ENCODE measurements at places on chromosomes 12 and 14.

- no peak for DNase-seq
Observed at GRCh38 chr12:132801741-132802140, 26.9 kb downstream of the GOLGA3 start.

GRCh38 chr12:110556705-110557104 lies 26.4 kb downstream of the PPTC7 start:
- DNase-seq = no peak

DNA sequence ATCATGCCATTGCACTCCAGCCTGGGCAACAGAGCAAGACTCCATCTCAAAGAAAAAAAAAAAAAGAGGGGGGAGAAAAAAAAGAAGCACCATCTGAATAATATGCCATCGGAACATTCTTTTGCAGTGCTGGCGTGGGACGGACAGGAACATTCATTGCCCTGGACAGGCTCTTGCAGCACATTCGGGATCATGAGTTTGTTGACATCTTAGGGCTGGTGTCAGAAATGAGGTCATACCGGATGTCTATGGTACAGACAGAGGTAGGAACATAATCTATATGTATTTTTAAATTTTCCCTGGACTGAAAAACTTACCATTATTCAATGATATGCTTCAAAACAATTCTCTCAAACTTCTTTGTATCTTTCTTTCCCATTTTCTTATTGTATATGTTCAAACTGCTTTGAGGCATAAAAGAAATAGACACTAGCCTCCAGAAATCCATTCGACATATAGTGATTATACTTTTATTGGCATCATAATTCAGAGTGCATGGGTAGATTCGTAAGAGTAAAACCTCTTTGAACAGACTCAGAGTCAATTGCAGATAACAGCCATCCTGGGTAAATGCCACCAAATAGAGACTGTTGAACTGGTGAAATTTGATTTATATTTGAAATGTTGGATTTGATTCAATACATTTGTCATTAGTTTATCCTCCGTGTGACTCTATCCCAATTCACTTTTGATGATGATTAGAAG lies 199.7 kb downstream of the EPS8 start:
- DNase-seq = no peak

GRCh38 chr12:25556153-25556552 lies 3.1 kb upstream of the LMNTD1 start:
- DNase-seq = no peak

- no peak for DNase-seq
Observed at GRCh38 chr14:101844751-101845150, 83.2 kb downstream of the PPP2R5C start.

- no peak for DNase-seq
Observed at GRCh38 chr12:56792678-56793077, 29.6 kb downstream of the HSD17B6 start.

DNA sequence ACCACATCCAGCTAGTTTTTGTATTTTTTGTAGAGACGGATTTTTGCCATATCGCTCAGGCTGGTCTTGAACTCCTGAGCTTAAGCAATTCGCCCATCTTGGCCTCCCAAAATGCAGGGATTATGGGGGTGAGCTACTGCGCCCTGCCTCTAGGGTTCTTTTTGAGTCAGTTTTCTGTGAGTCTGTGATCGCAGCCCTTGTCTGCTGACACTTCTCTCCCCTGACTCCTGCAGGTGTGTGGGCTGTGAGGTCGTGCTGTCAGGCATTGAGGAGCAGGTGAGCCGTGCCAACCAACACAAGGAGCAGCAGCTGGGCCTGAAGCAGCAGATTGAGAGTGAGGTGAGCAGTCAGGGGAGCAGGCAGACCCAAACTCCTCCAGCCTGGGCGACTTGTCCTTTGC lies 6.3 kb downstream of the COPS7A start:
- DNase-seq = no peak

DNA sequence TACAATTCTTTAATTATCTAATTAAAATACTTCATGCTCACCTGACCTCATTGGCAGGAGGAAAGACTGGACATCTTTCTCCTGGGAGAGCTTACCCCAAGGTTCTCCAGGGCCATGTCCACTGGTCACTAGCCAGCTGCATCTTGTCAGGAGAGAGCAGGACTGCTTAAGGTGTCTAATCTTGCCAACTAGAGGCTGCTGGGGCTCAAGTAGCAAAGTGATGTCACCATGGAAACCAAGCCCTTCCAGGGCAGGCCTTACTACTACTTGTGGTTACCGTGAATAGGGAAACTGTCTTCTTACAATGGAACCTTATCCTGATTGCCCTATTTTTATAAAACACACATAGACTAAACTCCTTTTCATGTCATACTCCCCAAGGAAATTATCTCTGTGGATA lies 376.4 kb downstream of the SNAPC1 start:
- DNase-seq = no peak

DNA sequence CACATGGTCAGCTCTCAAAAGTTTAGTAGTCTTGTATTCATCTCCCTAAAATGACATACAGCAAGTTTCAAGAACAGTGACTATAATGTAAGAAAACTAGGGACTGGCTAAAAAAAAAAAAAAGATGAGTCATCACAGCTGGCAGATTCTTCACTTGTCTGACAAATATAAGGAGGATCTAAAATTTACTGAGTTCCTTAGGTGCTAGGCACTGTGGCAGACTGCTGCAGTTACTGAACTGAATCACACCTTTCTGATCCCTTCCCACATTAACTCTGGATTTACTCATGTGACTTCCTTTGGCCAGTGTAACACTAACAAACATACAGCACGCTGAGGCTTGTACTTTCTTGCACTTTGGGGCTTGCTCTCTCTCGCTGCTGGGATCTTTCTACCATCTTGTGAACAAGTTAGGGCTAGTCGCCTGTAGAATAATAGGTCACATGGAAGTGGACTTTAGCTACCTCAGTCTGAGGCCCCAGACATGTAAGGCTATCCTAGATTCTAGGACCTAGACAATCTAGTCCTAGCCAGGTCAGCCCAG lies 32.1 kb downstream of the BAZ1A start:
- peak; percentile 77 for DNase-seq

DNA sequence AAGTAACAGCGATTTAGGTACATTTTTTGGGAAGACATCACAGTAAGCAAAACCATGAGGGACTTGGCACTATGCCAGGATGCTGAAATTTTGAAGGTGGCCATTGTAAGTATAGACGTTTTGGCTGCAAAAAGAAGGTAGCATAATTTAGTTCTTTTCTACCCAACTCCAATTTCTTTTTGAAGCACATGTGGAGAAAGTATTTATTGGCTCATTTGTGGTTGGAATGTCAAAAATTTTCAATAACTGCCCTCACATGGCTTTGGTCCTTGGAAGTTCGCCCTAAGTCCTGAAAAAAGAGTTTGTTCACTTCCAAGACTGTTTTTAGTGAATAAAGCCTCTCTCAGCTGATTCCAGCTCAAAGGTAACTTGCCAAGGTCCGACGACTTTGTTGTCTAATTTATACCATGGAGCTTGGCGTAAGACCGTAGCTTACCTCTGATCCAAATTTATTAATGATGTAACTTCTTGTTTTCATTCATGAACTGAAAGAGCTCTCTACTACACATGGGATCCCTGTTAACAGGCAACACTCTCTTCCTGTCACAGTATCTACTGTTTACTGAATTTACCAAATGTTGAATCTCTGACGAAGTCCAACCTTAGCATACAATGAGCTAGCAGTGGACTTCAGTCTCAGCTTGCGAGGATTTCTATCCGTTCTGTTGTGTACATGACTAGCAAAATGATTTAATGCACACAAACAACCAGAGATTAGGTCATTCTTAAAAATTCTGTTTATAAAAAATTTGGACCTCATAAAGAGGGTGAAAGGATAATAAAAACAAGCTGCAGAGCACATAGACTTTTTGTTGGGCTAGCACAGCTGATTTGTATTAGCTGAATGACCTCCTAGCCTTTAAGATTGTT lies 49.0 kb downstream of the MSRB3 start:
- peak; percentile 52 for DNase-seq

DNA sequence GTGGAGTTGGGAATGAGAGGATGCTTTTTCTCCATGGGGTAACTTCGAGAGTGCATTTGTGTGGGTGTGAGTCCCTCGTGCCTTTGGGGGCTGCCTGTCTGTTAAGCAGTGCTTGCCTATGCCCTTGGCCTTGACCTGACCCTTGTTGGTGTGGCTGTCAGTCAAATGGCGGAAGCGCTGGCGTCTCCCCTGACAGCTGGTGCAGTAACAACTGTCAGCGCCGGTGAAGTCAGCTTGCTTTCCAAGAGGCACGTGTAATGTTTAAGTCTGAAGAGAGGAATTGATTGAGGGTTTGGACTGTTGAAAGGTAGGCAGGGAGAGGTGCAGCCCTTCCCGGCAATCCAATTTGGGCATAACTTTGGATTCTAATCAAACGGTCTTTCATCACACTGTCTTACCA lies 211.3 kb downstream of the AACS start:
- DNase-seq = no peak

GRCh38 chr14:89331398-89331797 lies 85.6 kb downstream of the FOXN3 start:
- DNase-seq = no peak

GRCh38 chr12:103387385-103387784 lies 108.4 kb downstream of the C12orf42 start:
- no peak for DNase-seq

DNA sequence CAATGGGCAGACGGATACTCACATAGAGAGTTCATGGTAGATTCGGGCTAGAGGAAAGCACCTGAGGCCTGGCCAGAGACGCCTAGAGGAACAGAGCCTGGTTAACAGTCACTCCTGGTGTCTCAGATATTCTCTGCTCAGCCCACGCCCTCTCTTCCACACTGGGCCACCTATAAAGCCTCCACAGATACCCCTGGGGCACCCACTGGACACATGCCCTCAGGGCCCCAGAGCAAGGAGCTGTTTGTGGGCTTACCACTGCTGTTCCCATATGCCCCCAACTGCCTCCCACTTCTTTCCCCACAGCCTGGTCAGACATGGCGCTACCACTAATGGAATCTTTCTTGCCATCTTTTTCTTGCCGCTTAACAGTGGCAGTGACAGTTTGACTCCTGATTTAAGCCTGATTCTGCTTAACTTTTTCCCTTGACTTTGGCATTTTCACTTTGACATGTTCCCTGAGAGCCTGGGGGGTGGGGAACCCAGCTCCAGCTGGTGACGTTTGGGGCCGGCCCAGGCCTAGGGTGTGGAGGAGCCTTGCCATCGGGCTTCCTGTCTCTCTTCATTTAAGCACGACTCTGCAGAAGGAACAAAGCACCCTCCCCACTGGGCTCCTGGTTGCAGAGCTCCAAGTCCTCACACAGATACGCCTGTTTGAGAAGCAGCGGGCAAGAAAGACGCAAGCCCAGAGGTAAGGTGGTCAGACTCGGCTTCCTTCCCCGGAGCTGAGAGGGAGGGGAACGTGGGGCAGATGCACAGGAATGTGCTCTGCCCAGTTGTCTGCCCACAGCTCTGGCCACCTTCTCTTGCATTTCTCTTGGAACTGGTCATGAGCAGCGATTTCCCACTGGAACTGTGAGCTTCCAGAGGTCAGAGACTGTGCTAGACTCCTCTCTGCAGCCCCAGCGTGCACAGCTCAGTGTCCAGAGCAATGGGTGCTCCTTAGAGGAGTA lies at the start of gene CD4:
Gene CD4, plus strand, starts transcription at position 557 of the 953 bp plus-strand sequence. CDS start 10,611 bp downstream, outside the sequence.
- DNase-seq = no peak

GRCh38 chr14:91152499-91152898 lies 38.6 kb downstream of the DGLUCY start:
- no peak for DNase-seq

DNA sequence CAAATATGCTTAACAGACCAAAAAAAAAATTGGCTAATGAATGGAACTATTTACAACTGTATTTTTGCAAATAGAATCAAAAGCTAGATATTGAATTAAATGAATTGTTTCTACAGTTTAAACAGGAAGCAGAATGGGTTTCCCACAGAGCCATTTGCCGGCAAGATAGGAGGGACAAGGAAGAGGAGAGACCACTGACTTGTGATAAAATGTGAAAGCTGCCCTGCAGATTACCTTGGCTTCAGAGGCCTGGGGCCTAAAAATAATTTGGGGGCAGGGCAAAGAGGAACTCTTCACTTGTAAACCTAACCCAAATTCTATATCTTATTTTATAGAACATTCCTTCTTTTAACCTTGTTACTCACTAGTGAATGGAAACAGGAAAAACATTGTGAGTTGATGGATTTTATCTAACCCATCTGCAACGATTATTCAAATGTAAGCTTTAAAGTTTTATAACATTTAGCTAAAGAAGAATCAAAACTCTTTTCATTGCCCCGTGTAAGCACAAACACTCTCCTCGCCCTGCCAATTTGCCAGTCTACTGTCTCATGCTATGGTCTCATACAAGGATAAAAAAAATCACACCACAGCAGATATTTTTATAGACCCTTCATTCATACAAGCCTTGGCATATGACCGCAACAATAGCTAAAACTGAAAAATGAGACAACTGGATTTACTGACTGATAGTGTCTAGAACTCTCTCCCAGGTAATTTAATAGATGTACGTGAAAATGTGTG lies 49.5 kb upstream of the MDM1 start:
- DNase-seq = no peak

DNA sequence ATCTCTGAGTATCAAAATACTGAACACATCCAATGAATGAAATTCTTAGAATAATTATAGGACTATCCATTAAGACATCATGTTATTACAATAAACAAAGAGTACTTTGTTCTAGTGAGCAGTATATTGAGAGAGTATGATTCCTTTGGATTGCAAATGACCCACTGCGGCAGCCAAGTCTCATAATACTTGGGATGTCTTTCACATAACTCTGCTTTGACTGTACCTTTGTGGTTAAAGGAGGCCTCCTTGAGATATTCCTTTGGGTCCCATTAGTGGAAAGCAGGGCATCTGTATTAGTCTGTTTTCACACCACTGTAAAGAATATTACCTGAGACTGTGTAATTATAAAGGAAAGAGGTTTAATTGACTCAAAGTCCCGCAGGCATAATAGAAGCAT lies 593.8 kb downstream of the TRHDE start:
- no peak for DNase-seq

DNA sequence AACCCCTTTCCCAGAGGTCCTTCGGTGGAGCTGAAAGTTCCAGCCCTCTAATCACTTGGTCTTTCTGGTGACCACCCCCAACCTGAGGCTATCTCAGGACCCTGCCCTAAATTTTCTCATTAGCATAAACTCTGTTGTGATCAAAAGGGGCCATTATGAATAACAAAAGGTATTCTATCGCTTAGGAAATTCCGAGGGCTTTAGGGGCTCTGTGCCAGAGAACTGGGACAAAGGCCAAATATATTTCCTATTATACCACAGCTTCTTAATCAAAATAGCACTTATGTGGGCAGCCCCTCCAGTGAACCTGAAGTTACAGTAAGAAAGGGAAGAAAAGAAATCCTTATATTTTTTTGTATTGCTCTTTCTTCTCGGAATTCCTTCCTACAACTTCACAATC lies 125.3 kb upstream of the NPAS3 start:
- no peak for DNase-seq

DNA sequence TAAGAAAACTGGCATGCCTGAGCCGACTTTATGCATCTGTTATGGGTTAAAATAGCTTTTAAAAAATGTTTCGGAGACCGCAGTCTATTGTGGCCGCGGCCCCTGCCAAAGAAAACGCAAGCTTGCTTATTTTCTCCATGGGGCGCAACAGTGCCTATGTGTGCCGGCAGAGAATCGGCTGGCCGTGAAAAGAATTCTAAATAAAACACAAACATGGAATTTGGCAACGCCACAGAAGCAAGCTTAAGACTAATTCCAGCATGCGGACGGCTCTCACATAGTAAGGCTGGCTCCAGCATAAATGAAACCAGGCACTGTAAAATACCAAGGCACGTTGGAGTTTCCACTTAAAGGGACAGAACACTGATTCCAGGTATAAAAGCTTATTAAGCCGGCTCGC lies 56.7 kb downstream of the BCL11B start:
- peak; percentile 98 for DNase-seq

GRCh38 chr14:51774209-51774608 lies 86.2 kb upstream of the GNG2 start:
- DNase-seq = peak; percentile 13

GRCh38 chr12:122983789-122984515 lies 3.5 kb downstream of the ARL6IP4 start:
- no peak for DNase-seq
